Dermis blood vessel endothelial cell (primary cell): ENCODE measurements at places on chromosomes 3 and 15. TPM values are rescaled to one million over a fixed set of nuclear protein-coding genes. Genes with fewer than 3 reads are reported as not detected.

GRCh38 chr3:140188285-140188684, 253.3 kb downstream of the CLSTN2 start:
- no peak for DNase-seq

The STXBP5L gene
- 0.05 TPM in 1 of 2 replicates, not detected in the other for total RNA-seq

- no peak for DNase-seq
Observed at GRCh38 chr15:76916369-76916768, 11.2 kb upstream of the SCAPER start.

The FXR1 gene
- 177 and 233 TPM in 2 replicates for total RNA-seq

GRCh38 chr3:133713347-133713746, 32.8 kb upstream of the TF start:
- no peak for DNase-seq

DNA sequence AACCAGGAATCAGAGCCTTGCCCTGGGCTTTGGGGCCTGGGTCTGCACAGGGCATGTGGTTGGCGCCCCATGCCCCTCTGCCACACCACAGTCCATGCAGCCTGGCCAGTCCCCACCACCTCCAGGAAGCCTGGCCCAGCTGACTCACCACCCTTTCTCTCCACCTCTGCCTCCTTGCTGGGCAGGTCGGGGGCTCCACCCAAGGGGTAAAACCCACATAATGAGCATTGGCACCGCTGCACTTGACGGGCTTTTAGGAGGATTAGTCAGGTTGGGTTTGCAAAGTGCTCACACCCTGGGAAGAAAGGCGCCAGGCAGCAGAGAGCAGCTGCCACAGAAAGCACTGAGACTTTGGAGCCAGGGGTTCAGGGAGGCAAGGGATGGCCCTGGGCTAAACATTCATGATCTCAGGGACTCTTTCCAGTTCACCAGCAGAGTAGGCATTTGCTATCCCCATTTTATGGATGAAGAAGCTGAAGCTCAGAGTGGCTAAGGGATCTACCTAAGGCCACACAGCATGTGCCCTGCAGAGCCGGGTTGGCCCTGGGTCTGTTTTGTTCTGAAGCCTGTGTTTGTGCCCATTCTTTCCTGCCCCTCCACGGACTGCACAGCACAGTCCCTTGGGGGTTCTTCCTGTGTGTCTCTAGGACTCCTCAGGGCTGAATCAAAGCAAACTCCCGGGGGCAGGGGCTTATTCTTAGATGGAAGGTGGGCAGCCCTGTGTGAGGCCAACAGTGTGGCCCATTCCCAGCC, 113.4 kb downstream of the ETFA start:
- DNase-seq = no peak

- DNase-seq = no peak
Observed at GRCh38 chr3:42349765-42350594, 60.4 kb downstream of the LYZL4 start.

DNA sequence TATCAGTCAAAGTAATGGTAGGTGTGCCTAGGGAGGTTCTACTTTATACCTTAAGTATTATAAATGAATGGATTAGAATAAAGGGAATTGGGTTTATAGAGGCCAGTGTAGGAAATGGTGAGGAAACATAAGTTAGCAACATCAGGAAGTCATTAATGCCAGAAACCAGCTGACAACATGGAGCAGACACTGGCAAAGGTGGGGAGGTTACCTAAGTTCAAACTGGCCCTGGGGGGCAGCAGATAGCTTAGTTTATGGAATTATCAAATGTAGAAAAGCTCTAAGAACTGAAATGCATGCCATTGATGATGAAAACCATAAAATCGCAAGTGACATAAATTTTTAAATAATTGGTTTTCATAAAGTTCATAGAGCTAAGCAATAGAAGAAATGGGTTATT, 498.6 kb downstream of the NAALADL2 start:
- no peak for DNase-seq
